Stimulated activated CD8-positive, alpha-beta memory T cell treated with anti-CD3 and anti-CD28 coated beads, Interleukin-2, amount 100 ng/mL, for 48 hours (primary cell): ENCODE measurements at places on chromosomes 13 and 19.

- DNase-seq, result no peak
These were observed 195.7 kb upstream of the IPO5 start for GRCh38 chr13:97757807-97758206.

DNA sequence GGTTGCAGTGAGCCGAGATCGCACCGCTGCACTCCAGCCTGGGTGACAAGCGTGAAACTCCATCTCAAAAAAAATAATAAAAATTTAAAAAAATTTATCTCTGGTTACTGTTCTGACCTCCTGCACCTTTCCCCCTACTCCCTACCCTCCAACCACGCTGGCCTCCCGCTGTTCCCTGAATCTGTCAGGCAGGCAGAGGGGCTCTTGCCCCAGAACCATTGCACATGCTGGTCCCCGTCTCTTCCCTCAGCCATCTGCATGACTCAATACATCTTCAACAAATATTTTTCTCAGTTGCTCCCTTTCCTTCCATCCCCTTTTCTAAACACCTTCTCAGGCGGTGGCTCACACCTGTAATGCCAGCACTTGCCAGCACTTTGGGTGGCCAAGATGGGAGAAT lies 1.1 kb upstream of the FAM187B start:
- no peak for DNase-seq

DNA sequence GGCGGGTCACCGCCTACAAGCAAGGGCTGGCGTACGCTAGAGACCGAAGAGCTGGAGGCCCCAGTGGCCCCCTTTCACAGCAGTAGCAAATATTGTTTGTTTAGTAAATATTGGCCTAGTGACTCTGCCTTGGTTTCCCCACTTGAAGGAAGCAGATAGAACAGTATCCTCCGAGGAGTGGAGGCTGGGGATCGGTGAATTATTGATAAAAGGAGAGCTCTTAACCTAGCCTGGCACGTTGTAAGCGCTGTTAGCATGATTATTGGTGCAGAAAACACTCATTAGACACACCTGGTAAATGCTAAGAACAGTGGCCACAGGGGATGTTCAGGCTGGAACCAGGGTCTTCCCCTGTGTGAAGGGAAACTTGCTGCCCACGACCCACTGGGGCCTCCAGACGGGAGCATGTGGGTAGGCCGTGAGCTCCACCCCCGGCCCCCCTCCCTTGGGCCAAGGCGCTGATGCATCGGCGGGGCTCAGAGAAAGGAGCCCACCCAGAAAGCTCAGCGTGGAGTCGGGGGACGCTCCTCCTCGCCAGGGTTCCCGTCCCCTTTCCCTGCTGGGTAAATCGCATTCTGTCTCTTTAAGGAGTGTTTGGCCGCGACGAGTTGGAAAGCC lies 2.3 kb downstream of the IER2 start:
- peak; percentile 89 for DNase-seq

DNA sequence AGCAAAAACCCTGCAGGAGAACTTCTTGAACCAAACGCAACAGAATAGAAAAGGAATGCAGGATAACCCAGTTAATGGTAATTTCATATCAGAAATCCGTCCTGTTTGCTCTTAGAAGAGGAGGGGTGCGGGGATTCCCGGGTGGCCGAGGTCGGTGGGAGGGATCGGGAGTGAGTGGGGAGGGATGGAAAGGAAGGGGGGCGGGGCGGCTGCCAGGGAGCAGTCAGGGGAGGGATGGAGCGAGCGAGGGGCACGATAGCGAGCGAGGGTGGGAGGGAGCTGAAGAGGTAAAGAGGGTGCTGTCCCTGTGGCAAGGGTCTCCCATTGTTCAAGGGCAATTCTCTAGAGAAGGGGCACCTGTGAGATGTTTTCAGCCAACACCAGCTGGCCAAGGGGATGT lies 26.5 kb downstream of the CD177 start:
- no peak for DNase-seq

DNA sequence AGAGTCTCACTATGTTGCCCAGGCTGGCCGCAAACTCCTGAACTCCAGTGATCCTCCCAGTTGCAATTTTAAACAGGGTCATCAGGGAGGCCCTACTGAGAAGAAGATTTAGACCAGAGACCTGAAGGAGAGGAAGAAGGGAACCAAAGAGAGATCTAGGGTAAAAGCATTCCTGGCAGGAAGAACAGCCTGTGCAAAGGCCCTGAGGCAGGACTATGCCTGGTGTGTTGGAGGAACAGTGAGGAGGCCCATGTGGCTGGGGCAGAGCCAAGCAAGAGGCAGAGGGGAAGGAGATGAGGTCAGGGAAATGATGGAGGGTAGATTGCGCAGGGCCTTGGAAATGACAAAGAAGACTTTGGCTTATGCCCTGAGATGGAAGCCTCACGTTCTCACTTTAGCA lies 34.5 kb downstream of the TINCR start:
- no peak for DNase-seq

DNA sequence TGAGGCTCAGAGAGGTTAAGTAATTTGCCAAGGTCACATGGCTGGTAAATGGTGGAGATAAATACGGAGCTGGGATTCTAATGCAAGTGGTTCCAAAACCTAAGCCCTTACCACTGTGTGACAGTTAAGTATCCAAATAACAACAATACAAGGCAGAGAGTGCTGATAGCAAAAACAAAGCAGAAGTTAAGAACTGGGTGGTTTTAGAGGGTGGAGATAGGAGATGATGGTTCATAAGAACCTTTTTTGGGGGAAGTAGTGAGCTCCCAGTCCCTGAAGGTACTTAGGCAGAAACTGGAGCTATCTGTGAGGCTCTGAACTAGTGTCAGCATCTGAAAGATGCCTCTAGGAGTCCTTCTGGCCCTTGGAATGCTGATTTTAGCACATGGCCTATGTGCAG lies 56.2 kb upstream of the UBE2L5 start:
- DNase-seq, result no peak

- no peak for DNase-seq
These were observed 45.7 kb upstream of the N4BP2L1 start for GRCh38 chr13:32473650-32474049.

DNA sequence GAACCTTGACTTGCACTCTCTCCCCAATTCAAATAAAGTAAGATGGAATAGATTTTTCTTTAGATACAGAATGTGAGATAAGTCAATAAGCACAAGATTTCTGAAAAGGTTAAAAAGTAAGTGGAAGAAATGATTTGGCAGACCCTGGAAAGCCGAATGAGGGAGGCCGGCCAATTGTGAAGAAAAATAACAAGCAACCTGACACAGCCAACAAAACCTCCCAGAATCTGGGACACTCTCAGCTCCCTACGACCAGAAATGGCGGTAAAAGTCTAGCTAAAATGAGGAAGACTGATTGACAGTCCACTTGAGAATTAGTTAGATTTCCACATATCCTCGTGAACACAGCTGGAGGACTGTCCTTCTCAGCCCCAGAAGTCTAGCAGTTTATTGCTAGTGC lies 85.4 kb downstream of the KLF12 start:
- DNase-seq, result no peak

DNA sequence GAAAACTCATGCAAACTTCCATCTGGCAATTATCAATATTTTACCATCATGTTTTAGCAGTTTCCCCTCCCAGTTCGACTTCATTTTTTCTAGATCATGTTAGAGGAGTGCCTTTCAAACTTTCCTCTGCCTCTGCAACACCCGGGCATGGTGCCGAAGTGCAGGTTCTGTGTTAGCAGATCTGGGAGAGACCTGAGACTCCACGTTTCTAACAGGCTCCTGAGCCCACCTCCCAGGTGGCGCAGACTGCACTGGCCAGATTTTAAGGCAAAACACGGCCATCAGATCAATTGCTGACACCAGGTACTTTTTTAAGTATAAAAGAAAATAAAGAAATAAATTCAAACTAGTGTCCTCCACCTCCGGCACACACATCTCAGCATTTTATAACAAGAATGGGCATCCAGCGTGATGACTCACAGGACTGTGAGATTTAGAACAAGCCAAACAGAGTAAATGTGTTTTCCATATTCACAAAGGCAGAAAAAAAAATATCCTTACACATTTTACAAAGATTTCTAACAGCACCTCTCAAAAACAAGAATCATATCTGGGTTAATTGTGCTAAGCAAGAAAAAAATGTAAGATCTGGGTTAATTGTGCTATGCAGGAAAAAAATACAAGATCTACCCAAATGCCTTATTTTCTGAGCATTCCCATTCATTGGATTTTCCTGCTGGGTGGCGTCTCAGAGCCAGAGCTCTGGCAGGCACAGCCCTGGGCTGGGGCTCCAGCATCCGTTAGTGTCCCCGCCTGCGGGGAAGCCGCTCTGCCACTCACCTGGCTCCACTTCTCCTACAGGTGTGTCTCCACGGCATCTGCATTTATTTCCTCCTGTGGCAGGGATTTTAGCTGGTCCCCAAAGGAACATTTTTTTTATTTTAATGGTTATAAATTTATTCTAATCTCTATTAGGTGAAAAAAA lies 127.9 kb upstream of the SOX1 start:
- no peak for DNase-seq

GRCh38 chr19:32916969-32917615 lies 47.5 kb upstream of the SLC7A9 start:
- DNase-seq, result no peak

DNA sequence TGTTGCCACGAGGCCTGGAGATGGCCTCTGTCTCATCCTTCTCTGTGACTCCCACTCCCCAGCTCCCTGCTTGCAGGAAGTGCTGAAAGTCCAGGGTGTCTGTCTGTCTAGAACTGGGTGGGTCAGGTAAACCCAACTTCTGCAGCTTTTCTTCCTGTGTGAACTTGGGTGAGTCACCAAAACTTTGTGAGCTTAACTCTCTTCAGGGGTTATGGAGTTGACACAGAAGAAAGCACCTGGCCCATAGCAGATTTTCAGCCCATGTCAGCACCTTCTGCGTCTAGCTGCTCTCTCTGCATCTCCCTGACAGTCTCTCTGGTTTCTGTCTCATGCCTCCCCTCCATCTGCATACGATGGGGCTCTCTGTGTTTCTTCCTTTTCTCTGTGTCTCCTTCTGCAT lies 4.2 kb upstream of the CACNG7 start:
- no peak for DNase-seq

- DNase-seq, result no peak
These were observed 512 bp downstream of the LRRC8E start for GRCh38 chr19:7888826-7889217.

DNA sequence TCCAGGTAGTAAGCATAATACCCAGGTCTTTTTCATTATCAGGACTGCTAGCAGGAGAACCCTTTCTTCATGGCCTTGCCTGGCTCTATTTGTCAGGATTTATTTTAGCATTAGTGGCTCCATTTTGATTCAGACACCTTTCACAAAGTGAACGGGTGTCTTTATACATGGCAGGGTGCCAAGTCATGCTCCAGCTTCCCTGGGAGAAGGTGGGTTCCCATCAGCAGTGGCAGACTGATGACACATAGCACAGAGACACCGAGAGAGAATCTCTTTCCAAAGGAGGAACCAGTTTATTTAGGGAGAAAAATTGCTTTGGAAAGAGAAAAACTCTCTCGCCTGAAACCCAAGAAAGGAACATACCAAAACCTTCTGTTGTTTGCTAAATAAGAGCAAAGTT lies 135.3 kb upstream of the TMTC4 start:
- DNase-seq, result no peak

GRCh38 chr13:34419025-34419424 lies 523.0 kb upstream of the NBEA start:
- no peak for DNase-seq

- DNase-seq, result no peak
These were observed 545.4 kb downstream of the SUCLA2 start for GRCh38 chr13:47455626-47456025.

- DNase-seq, result no peak
These were observed 54.1 kb downstream of the SLC7A1 start for GRCh38 chr13:29541400-29541799.

GRCh38 chr19:6424195-6424938 lies at the start of gene KHSRP:
Gene KHSRP (minus strand): TSS chr19:6424811. CDS start chr19:6424701, 110 bp downstream.
- no peak for DNase-seq

DNA sequence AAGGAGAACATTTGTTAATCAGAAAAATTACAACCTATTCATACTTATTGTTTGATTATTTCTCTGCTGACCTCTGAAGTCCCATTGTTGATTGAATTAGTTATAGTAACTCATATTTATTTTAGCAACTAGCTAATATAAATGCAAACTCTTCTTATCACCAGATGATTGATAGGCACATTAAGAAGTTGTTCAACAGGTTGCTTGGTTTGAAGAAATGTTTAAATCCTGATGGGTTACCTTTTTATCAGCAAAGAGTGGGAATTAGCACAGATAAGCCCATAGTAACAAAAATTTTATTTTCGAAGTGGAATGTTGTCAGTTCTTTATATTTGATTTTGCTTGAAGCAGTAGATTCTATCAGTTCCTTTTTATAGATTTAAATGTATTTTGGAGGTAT lies 44.4 kb downstream of the KLF5 start:
- no peak for DNase-seq

DNA sequence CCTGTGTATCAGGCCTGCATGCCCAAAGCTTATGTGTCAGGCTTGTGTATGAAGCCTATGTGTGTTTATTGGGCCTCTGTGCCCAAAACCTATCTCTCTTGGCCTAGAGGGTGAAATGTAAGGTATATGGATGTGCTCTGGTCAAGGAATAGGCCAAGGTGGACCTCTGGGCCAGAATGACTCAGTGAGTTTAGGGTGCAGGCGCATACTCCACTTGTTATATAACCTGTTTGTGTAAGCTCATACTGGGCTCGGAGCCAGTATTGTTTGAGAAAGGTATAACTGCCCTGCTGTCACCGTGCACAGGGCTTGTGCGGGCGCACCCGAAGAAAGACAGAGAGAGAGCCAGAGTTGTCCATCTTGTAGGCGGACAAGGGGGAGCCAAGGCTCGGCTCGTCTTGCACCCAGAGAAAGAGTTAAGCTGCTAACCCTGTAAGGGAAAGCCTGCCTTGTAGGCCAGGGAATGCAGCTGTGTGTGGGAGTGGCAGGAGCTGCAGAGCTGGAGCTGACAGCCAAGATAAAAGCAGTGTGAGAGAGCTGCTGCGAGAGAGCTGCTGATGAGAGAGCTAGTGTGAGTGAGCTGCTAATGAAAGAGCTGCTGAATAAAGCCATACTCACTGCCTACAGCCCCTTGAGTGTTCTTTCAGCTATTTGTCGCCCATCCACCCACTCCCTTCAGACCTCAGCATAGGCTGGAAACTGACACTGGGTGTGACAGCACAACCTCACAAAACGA lies 43.4 kb upstream of the N4BP2L1 start:
- DNase-seq, result no peak

DNA sequence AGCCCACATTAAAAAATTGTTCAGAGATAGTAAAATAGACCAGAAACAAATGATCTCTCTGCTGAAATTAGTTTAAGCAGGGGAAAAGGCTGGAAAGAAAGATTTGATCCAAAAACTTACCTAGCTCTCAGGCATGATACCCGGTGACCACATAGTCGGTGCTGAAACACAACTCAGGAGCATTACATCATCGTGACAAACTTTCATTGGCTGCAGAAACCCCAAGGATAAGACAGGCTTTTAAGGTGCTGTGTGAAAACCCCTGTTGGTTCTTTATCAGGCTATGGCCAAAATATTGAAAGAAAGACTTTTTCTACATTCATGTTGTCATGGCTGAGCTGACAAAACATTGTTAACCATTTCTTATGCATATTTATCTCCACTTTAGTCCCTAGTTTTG lies 171.7 kb upstream of the KLF12 start:
- DNase-seq, result no peak
